ENCODE measurements at places on chromosomes 1 and 21.

DNA sequence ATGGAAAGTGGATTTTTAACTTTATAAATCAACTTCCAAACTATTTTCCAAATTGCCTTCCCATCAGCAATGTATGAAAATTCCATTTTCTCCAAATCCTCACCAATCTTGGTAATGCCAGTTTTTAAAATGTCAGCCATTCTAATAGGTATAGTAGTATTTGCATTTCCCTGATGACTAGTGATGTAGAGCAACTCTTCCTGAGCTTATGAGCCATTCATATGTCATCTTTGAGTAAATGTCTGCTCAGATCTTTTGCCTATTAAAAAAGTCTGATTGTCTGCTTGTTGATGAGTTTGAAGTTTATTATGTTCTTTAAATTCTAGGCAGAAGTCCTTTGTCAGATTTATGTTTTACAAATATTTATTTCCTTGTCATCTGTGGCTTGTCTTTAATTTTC lies 54.7 kb downstream of the KDM1A start:
- no peak for DNase-seq

GRCh38 chr1:39082811-39083576 lies 56.8 kb downstream of the NDUFS5 start:
- no peak for DNase-seq

DNA sequence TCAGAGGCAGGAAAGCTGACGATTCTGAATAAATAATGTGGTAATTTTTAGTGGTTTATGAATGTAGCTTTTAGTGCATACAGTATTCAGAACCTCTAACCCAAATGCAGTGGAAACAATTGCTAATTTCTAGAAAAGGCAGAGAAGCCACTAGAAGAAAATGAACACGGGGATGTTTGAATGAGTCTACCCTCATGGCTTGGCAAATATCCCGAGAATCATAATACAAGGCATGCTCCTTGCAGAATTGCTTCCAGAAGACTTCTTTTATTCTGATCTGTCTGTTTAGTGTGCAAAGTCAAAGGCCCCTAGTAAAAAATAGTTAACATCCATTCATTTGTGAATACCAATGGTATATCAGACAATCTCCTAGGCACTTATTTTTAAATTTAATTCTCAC lies 246.8 kb downstream of the LMO4 start:
- no peak for DNase-seq

- no peak for DNase-seq
These were observed 423.9 kb downstream of the NPHP4 start for GRCh38 chr1:5568321-5568720.

DNA sequence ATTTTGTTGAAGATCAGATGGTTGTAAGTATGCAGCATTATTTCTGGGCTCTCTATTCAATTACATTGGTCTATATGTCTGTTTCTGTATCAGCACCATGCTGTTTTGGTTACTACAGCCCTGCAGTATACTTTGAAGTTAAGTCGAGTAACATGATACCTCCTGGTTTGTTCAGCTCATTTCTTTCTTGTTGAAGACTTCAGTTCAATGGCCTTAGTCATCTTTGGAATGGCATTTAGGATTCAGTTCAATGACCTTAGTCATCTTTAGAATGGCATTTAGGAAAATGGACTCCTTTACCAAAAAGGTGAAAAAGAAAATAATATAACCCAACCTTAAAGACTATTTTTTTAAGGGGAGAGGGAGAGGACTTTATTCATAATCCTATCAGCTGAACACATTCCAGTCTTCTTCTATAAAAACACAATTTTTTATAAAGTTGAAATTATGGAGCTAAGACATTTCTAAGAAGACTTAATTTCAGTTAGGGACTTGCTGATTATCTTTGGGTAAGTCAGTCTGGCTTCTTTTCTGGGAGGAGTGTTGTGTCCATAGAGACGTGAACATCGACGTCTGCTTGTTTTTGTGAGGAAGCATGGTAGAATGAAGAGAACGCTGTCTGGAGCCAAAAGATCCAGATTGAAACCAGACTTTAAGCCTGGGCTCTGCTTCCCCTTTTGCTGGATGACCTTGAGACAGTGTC lies 48.3 kb downstream of the DDR2 start:
- DNase-seq: no peak

- no peak for DNase-seq
These were observed 3.2 kb downstream of the HAO2 start for GRCh38 chr1:119371815-119372214.

DNA sequence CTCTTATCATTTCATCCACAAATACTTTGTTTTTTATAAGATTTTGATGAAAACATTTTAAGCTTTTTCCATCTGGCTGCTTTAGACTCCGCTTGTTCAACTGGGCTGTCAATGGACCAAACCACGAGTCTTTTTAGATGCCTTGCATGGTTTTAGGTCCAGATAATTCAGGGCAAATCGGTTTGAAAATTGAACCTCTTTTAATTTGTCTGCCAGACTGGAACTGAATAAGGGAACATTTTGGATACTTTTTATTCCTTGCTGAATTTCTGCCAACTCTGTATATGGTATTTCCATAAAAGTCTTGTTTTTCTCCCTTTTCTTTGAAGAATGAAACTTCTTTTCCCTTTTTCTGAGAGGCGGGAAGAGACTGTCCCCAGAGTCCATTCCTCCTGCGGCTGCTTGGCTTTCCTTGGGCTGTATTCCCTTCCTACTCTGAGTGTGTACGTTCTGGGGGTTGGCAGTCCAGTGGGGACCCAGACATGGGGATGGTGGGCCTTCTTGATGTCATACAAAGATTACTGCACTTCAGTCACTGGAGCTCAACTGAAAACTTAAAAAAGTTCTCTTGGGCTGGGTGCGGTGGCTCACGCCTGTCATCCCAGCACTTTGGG lies 46.5 kb upstream of the CNN3 start:
- no peak for DNase-seq
